ENCODE measurements at places on chromosomes 2 and 18.

DNA sequence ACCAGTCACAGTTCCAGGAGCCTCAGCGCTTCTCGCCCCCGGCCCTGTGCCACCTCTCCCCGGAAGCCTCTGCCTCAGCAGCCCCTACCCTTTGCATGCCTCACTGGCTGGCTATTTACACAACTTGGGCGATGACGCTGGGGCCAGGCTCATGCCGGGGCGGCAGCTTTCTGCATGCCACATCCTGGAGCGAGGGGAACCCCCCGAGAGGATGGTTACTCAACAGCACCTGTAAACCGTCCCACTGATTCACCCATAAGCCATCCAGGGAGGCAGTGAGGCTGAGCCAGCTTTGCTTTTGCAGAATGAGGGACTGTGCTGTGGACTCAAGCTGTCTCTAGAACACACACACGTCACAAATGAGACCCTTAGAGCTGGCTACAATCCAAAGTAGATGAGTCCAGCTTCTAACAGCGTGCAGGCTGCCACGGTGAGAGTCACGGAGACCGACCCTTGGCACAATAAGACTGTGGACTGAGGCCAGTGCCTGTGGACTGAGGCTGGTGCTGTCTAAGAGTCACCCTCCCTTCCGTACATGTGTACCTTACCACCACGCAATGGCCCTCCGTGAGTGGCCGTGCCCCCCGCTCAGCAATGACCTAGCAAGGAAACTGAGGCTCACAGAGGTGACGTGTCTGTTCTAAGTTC, 45.6 kb upstream of the ODC1 start:
- DNase-seq = peak; percentile 60

- no peak for DNase-seq
Measured at GRCh38 chr2:18074476-18074875, 196.0 kb downstream of the KCNS3 start.

DNA sequence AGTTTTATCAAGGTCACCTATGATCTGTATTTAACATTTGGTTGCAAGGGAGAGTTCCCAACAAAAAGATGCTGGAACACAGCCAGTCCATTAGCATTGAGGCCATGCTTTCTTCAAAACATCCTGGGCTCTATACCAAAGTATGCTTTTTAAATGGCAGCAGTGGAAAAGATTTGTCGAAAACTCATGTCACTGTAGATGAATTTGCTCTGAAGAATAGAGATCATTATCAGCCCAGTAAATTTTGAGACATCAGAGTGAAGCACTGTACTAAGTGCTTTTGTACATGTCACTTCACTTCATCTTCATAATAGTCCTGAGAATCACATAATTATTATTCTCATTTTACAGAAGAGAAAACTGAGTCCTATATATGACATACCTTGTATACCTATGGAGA, 189.8 kb downstream of the CAMKMT start:
- no peak for DNase-seq

DNA sequence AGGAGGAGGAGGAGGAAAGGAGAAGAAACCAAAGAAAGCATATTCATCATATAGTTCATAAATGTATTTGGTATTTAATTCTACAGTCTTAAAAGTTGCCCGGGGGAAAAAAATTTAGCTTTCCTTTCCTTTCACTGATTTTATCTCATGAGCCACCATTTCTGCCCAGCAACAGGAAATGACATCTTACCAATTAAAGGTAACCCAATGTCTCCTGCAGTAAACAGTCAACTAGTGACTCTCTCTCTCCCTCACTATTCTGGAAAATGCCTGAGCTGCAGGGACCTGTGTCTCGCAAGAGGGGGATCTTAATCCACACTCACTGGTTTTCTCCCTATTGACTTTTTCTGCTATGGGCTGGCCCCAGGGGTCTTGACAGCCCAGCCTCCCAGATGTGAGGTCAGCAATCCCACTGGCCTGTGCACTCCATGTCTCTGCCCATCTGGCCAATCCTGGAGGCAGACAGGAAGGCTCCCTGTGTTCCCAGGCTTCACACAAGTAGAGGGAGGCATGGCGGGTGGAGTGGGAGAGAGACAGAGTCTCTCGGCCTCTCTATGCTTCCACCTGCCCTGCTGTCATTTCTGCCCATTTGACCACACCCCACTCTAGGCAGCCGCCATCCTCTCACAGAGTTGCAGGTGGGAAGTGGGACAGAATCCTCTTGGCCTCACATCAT, 85.4 kb upstream of the CABLES1 start:
- DNase-seq = no peak

GRCh38 chr2:215107216-215108056, 31.0 kb downstream of the ABCA12 start:
- DNase-seq = no peak

DNA sequence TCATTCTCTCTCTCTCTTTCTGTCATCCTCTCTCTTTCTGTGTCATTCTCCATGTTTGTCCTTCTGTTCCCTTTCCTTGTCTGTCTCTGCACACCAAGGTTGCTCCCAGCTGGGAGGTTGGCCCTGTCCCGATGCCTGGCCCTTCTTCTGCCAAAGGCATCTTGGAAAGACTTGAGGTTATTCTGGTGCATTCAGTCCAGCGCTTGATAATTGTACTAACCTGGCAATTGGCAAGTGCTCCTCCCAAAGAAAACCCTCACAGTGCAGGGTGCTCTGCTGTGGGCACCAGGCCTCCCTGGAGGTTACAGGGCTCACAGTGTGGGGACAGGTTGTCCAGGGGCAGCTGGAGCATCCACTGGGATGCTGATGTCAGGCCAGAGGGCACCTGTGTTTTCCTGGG, 95.4 kb downstream of the GLI2 start:
- DNase-seq = no peak

GRCh38 chr2:188573453-188573852, 281.8 kb downstream of the GULP1 start:
- no peak for DNase-seq

- DNase-seq = no peak
Measured at GRCh38 chr2:47799031-47799609, 16.2 kb downstream of the MSH6 start.

- DNase-seq = peak; percentile 53
Measured at GRCh38 chr2:2286592-2286991, 44.5 kb downstream of the MYT1L start.

GRCh38 chr2:119218478-119219064, 5.1 kb upstream of the STEAP3 start:
- DNase-seq = peak; percentile 76

GRCh38 chr2:82857967-82858366, 1601.1 kb downstream of the SUCLG1 start:
- DNase-seq = no peak

DNA sequence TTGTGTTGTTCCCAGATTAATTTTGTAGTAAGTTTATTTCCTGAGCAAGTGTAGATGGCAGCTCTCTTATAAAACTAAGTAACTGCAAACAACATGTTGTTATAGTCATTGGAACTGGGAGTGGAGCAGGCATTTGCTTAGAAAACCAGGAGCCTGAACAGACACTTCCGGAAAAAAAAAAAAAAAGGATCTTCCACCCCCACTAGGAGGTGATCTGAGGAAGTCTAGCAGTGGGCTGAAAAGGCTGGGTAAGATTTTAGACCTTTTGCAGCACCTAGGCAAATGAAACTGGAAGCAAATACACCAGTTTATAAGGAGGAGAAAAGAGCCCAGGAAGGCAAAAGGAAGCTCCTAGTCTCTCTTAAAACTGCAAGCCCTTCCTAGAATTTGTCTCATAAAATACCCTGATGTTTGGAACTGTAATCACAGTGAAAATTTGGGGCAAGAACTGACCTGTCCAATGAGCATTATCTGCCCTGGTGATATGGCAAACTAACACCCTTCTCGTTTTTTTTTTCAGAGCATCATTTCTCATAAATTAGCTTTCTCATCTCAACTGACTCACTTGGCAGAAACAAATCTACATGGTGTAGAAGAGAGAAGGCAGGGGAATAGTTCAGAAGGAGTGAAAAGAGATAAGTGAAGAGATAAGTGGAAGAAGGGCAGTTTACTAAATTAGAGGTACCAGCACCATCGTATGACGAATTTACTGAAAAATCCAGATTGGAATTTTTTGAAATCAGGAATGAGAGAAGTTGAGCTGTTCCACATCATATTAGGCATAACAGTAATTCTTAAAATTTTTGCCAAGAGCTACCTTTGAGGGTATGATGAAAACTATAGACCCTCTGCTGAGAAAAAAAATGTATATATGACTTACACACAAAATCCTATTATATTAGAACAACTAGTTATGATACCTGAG, 4.2 kb upstream of the CCNYL1 start:
- no peak for DNase-seq

DNA sequence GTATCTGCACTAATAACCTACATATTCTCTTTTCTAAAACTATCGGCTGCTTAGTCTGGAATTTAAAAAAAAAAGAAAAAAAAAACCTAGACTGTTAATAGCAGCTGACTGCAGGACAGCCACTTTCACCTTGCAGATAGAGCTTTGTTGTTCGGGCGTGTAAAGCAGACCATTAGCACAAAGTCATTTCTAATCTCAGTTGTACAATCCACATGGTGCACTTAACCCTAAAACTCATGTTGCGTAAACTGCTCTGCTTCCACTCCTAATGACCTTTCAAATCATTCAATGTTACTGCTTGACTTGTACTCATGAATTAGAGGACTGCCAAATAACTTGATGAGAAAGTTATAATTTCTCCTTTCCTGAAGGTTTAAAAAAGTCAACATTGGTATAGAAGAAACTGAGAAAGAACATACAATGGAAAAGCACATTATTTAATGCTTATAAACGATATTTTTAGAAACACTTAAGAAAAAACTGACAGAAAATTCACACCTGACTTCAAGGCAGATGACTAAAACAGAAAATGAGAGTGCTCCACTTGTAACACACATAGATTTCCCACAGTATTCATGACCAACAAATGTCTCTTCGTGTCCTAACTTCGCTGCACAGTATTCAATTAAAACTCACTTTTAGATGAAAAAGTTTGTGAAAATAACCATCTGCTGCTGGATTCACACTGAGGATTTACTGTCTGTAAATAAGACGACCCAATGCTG, 2.6 kb downstream of the CDH2 start:
- DNase-seq = no peak

GRCh38 chr2:60336442-60337141, 216.9 kb downstream of the BCL11A start:
- DNase-seq = no peak

- DNase-seq = no peak
Measured at GRCh38 chr18:28281400-28281799, 104.5 kb upstream of the CDH2 start.

DNA sequence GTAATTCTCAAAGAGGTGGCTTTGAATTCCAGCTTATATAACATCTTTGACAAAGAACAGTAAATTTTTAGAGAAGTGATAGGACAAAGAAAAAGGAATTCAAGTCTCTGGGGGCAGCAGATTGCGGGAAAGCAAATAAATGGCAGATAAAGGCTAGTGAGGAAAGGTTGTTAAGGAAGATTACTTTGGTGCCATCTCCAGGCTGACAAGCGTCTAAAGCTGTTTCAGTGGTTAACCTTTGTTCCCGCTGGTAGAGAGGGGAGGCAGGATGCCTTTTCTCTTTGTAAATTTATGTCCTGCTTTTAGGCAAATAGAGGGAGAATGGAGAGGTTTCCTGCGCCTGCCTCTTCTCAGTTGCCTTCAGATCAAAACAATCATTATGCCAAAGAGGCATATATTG, 431.2 kb upstream of the CHST9 start:
- no peak for DNase-seq

DNA sequence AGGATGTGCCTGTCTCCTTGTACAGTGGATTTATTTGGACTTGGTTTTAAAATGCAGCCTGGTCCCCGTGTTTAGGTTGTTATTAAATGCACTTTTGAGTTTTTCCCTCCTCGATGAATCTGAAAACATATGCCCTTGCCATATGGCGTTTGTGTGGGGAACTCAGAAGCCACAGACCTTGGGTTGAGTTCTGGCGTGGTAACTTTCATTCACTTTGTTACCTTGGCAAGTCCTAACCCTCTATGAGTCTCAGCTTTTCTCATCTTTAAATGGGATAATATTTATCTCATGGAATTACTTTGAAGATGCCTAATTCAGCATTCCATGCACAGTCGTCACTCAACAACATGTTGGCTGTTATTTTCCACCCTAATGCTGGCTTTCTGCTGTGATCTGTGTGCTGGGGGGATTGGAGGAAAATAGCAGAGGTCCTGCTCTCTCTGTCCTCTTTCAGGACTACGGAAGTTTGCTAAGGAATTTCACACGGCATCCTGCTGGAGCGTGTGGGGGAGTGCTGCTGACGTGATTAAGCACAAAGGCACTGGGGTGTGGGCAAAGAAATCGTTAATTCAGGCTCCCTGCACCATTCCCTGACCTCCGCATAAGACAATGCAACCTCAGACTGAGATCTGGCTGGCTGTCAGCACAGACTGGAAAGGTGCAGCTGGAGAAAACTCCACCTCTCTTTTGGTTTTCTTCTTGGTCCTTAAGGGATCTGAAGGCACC, 61.7 kb downstream of the LDLRAD4 start:
- DNase-seq = no peak

DNA sequence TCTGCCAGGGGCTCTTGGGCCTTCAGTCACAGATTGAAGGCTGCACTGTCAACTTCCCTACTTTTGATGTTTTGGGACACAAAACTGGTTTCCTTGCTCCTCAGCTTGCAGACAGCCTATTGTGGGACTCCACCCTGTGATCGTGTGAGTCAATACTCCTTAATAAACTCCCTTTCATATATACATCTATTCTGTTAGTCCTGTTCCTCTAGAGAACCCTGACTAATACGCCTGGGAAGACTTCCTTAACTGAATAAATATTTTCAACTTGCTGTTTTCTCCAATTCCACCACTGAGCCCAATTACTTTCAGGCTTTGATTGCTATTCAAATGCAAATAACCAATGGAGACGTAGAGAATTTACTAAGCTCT, 61.4 kb upstream of the CCDC195 start:
- DNase-seq = no peak

DNA sequence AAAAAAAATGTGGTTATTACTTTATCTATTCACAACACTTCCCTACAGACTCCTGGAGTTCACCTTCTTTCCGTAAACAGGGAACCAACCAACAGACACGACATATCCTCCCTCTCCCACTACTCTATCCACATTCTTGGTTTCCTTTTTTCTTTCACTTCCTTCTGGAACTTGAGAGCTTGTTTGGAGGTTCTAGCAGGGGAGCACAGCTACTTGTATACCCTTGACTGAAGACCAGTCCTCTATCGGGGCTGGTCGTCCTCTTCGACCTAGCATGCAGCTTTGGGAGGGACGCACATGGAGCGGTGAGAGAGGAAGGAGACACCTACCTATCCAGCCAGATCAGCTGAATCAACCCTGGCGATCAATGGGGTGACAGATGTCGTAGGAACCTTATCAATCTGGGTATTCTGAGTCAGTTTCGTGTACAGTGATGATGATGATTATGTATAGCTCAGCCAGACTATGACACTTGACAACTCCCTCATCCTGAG, 43.5 kb upstream of the MSH2 start:
- DNase-seq = no peak

Measured in NCI-H510A (cell line).